ENCODE measurements at places on chromosomes 2 and 18. TPM values are rescaled to one million over a fixed set of nuclear protein-coding genes. Genes with fewer than 3 reads are reported as not detected.

GRCh38 chr2:5986801-5987787, 294.9 kb downstream of the SOX11 start:
- no peak for DNase-seq

DNA sequence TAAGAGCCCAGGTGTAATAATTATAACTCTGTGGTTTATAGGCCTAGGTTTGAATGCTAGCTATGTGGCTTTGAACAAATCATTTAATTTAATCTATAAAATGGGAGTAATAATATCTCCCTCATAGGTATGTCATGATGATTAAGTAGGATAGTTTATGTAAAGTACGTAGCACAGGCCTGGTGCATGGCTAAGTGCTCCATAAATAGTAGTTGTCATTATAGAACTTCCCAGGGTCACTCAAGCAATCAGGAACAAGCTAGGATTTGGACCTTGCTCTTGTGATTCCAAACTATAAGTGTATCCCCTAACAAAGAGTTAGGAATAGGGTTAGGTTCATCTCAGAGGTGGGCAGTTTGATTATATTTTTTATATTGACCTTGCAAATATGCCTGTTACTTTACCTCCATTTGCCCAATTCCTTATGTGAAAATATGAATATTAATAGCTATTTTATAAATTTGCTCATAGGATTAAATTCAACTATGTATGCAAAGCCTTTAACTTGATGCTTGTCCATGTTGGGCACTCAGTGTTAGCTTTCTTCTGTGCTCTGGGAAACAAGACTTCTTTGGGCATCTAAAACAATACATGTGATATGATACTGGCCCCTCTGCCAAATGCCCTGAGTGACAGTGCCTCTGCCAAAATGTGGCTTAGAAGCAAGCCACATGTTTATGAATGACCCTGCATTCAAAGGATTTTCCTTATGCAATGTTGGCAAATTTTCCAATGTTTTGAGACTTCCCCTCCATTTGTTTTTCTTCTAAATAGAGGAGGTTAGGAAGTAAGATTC, 353.6 kb downstream of the KIAA1328 start:
- DNase-seq, result no peak

DNA sequence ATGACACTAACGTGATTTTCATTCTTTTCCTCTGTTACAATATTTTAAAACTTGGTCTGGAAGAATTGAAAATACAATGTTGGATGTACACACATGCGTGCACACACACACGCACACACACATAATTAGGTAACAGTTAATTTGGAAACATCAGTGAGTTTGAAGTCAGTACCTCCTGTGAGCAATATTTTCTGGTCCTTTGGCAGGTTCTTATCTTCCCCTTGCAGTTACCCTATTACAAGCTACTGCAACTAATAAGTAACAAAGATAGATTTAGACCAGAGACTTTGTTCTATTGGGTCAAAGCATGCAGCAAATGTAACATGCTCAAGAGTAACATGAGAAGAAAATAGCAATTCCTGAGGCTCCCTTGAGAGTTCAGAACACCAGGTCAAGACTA, 73.3 kb downstream of the ZNF385B start:
- no peak for DNase-seq

DNA sequence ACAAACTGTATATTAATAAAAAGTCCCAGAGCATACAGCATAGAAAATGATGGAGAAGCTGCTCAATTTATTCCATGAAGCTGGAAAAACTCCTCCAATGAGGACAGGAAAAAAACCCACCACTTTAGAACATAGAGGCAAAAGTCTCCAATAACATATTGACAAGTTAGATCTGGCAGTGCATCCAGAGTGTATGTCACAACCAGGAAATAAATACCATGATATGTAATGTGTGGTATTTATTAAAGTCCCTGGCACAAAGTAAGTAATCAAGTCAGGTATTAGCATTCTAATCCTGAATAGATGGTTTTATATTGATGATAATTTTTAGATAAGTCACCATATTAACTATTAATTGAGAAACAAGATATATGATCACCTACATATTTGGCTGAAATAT, 427.3 kb upstream of the HS6ST1 start:
- DNase-seq, result no peak

GRCh38 chr18:10913919-10914318, 235.4 kb downstream of the PIEZO2 start:
- no peak for DNase-seq

PSMA8 gene
- polyA plus RNA-seq, result not detected

- DNase-seq, result no peak
Measured at GRCh38 chr18:23784832-23785245, 95.6 kb downstream of the LAMA3 start.

- DNase-seq, result no peak
Measured at GRCh38 chr2:241180495-241180894, 8.0 kb upstream of the ANO7 start.

GRCh38 chr2:97907369-97908100, 88.2 kb downstream of the TMEM131 start:
- DNase-seq, result no peak

GRCh38 chr2:28752631-28753376, 1.2 kb downstream of the PPP1CB start:
- DNase-seq, result no peak

DNA sequence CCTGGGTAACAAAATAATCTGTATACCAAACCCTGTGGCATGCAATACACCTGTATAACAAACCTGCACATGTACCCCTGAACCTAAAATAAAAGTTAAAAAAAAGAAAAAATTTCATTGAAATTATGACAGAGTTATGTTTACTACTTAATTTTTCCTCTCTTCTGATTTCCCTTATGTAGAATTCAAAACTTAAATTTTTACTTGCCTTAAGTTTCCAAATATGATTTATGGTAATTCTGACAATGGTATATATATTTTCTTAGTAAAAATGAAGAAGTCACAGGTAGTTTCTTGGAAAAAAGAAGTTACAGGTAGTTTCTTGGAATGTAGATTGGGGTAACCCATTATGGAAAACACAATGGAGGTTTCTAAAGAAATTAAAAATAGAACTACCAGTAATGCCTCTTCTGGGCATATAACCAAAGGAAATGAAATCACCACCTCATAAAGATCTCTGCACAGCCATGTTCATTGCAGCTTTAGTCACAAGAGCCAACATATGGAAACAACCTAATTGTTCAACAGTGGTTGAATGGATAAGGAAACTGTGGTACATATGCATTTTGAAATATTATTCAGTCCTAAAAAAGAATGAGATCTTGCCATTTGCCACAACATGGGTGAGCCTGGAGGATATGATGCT, 164.9 kb downstream of the BABAM2 start:
- no peak for DNase-seq

SERPINB13 gene
- not detected for polyA plus RNA-seq

- DNase-seq, result no peak
Measured at GRCh38 chr2:36338827-36339145, 16.8 kb upstream of the CRIM1 start.

DNA sequence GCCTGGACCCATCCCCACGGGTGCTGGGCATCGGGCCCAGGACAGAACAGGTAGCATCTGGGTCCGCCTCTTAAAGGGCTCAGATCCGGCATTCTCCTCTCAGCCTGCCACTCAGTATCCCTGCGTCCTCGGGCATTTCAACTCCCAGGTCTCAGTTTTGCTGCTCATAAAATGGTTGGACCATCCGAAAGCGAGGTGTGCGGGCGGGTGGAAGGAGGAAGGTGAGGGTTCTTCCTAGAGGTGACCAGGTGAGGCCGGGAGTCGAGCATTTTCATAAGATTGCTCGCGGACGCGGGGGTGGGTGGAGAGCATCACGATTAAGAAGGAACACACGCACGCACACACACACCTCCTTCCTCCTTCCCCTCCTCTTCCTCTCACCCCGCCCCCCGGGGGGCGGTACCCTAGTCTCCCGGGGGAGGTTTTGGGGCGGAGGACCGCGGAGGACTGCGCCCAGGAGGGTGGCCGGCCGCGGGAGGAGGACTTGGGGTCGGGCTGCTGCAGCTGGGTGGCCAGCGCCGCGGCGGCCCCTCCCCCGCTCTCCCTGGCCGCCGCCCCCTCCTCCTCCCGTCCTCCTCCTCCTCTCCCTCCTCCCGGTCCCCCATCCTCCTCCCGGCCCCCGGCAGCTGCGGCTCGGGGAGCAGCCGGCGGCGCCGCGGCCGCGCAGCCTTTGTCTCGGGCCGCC, 97.9 kb upstream of the GPR45 start:
- peak; percentile 19 for DNase-seq

CROCC2 gene
- 3.5 TPM for polyA plus RNA-seq

DNA sequence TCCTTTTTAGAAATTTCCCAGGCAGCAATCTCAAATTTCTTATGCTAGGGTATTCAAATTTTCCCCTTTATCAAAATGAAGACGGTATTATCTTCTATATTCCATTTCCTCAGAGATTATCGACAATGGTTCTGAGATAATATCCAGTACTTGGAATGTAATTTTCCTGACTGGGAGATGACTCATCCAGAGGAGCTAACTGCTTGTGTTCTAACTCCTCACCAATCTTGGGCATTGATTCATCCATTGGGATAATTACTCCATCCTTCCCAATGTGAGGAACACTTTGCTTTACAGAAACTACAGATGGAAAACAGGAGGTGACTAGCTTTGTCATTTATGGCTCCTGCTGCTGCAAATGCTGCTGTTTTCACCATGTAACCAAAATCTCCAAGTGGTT, 239.4 kb upstream of the LYPD1 start:
- no peak for DNase-seq

DNA sequence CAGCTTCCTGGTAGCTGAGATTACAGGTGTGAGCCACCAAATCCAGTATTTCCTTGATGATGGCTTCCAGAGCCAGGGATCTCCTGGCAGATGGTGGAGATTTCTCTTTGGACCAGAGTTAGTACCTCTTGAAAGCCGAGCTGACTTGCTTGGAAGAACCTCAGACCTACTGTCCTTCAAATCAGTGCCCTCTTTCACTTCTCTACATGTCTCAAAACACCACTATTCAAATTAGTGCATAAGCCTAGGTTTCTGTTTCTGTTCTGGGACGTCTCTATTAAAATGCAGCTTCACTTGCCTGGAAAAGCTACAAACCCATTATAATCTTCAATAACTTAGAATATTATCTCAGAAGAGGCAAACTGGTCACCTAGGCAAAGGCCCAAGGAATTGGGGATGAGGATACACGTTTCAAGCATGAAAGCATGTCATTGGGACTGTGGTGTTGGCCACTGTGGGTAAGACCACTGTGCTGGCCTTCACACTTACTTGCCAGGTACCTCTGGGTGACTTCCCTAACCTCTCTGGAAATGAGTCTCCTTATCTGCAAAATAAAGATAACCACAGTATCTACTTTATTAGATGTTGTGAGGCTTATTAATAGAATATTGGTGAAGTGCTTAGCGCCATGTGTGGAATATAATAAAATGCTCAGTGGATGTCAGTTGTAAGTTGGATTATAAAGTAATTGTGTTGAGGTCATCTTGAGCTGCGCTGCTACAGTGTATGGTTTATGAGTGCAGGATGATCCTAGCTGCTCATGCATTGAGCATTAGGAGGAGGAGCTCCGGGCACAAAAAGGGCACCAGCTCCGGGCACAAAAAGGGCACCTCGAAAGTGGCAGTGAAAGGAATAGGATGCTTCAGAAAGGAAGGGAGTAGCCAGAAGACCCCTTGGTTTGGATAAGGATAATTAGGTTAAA, 84.5 kb downstream of the DOCK10 start:
- no peak for DNase-seq

GRCh38 chr2:28395334-28396061, 2.8 kb downstream of the FOSL2 start:
- DNase-seq, result peak; percentile 73

DNA sequence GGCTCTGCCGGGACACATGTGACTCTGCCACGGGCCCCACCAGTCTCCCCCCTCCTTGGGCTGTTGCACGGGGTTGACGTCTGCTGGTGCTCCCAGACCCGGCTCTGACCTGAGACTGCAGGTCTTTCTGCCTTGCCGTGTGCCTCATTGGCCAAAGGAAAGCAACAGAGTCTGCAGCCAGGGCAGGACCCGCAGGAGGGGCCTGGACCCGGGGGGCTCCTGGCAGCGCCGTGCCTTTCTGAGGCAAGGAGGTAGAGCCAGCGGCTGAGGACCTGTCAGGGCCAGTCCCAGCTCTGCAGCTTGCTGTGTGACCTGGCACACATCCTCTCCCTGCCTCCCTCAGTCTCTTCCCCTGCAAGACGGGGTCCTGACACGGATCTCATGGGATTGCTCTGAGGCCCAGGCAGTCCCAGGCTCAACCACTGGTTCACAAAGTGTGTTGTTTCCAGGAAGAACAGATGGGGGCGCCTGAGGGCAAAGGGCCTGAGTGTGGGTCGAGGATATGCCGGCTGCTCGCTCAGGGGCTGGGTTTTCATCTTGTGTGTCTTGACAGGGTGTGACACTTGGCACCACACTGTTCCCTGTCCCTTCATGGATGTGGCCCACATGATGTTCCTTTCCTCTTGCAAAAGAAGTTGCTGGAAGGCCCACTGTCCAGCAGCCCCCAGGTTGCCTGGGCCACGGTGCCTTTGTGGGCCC, 9.0 kb downstream of the CAPN10 start:
- DNase-seq, result no peak

MPHOSPH10 gene
- polyA plus RNA-seq, result 57.9 TPM

UGT1A1 gene
- not detected for polyA plus RNA-seq

GRCh38 chr2:223967981-223968380, 10.7 kb downstream of the MRPL44 start:
- no peak for DNase-seq

GRCh38 chr2:26735097-26735496, 29.0 kb upstream of the SLC35F6 start:
- DNase-seq, result no peak

- no peak for DNase-seq
Measured at GRCh38 chr2:196609806-196610205, 29.7 kb upstream of the CCDC150 start.

Data from right lung (tissue), 10 donors.